ENCODE measurements at places on chromosomes 16 and 17.

- DNase-seq: no peak
Observed at GRCh38 chr16:59840169-59840568, 1106.1 kb upstream of the GOT2 start.

- DNase-seq: no peak
Observed at GRCh38 chr16:58843675-58844074, 109.6 kb upstream of the GOT2 start.

DNA sequence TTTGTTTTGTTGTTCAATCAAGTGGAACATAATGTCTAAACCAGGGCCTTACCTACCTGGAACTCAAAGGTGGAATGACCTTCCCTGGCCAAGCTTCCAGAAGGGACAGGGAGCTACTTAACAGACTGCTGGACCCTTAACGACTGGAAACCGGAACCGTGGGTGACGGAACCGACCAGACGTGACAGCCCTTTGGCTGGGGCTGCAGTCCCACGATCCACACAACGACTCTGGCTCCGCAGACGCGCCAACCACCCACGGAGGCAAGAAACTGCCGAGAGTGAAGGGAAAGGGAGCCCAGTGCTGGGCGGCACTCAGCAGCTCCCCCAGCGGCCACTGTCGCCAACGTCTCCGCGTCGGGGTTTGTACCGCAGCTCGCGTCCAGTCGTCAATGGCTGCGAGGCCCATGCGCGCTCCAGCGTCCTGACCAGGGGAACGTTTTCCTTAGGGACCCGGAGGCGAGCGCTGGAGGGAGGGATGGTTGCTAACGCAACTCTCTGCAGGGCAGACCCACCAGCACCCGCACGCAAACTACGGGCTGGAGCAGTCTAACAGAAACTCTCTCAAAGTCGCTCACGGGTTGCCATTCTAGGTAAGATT lies 5.5 kb upstream of the KIF22 start:
- DNase-seq: no peak

DNA sequence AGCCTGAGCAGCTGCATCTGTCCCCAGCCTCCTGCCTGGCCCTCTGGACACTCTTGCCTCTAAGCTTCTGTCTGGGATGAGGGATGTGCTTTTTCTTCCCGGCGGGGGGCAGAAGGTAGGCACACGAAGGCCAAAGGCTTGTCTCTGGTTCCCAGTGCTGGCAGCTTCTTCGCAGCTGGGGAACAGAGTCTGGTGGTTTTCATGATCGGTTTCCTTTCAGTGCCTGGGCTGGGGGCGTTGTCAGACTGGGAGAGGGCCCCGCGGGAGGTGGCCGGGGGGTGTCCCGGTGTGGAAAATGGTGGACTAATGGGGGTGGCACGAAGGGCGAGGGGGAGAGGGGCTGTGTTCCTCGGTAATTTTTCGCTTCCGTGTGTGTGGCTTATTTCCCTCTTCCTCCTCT lies 988 bp downstream of the RAP1GAP2 start:
- no peak for DNase-seq

DNA sequence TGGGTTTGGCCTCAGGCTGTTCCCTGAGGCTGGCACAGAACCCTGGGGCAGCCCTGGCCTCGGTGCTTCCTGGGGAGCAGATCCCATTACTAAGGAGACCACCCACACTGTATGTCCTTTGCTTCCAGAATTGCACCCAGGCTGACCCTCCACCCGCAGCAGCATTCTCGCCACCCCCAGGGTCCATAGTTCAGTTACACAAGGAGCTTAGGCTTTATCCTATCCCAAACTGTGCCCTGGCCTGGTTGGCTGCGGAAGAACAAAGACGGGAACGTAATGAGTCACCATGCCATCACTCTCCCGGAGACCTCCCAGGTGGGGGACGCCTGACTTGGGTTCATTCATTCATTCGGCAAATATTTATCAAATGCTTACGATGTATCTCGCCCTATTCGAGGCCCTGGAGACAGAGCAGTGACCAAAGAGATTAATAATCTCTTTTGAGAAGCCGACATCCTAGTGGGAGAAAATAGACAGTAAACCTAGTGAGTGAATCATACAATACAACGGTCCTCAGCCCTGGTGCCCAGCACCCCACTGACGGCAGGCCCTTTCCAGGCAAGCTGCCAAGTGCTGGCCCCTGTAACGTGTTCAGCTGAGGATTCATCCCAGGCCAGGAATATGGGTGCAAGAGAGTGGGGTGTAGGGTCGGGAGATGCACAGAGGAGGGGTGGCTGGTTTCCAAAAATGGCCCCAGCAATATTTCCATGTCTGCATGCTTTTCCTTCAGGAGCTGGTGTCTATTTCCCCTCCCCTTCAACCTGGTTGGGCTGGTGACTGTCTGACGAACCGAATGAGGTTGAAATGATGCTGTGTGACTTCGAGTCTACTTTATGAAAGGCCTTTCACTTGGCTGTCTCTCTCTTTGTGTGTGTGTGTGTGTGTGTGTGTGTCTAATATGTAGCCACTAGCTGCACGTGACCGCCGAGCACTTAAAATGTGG lies 134.2 kb downstream of the MGAT5B start:
- peak; percentile 47 for DNase-seq

DNA sequence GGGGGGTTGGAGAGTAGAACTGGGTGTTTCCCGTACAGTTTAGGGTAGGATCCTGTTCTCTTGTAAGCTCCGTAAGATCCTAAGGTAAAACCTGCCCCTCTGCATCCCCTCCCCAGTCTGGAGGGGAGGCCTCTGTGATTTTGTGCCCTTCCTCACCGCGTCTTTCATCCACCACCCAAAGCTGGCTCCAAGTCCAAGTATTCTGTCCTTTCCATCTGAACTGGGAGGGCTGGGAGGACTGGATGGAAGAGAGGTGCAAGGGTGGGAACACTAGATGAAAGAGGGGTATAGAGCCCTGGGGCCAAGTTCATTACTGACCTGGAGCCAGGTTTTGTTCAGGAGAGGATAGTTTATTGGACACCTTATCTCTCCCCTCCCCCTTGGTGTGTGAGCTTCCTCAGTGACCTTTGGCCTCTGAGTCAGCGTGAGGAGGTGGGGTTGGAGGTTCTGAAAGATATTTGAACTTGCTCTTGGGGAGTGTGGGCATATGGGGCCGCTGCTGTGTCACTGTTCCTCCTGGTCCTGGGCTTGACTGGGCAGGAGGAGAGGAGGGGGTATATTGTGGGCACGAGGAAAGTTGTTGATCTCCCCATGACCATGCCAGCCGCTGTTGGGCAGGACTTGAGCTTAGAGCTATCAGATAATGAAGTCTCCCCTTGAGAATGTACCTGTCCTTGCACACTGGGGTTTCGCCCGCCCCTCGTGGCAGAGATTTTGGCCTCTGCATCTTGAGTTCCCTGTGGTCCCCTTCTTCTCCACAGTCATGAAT lies 1.6 kb downstream of the LASP1 start:
- DNase-seq: no peak

DNA sequence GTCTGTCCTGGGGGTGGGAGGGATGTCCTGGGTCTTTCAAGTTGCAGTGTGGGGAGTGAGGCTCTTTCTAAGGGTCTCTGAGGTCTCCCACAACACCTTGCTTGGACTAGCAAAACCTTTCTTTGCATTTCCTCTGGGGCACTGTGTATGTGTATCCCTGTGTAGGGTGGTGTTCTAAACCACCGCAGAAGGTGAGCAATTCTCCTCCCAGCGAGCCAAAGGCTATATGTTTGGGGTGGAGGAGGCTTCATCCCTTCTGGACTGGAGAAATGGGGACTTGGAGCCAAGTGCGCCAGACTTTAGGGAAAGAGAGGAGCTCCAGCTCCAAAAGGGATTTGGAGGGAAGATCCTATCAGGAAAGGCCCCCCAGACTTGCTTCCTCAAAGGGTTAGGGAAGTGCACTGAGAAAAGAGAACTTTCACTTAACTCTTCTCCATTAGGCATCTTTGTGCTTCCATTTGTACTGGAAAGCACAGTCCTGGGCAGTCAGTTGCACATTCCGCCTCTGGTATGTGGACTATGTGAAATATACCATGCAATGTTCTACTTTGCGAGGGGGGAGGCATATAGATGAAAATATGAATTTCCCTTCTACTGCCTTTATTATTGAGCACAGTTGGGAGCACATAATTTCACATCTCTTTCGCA lies 18.9 kb upstream of the HOXB9 start:
- no peak for DNase-seq
